Non-pigmented ciliary epithelial cell (primary cell): ENCODE measurements at places on chromosomes 4 and X.

GRCh38 chr4:64899563-64899962 is 490.3 kb upstream of the TECRL start:
- DNase-seq, result peak; percentile 5

- peak; percentile 50 for DNase-seq
Measured at GRCh38 chr4:86855572-86855971, 6.4 kb upstream of the SLC10A6 start.

GRCh38 chr4:26870576-26871262 is 10.1 kb downstream of the STIM2 start:
- DNase-seq, result no peak

DNA sequence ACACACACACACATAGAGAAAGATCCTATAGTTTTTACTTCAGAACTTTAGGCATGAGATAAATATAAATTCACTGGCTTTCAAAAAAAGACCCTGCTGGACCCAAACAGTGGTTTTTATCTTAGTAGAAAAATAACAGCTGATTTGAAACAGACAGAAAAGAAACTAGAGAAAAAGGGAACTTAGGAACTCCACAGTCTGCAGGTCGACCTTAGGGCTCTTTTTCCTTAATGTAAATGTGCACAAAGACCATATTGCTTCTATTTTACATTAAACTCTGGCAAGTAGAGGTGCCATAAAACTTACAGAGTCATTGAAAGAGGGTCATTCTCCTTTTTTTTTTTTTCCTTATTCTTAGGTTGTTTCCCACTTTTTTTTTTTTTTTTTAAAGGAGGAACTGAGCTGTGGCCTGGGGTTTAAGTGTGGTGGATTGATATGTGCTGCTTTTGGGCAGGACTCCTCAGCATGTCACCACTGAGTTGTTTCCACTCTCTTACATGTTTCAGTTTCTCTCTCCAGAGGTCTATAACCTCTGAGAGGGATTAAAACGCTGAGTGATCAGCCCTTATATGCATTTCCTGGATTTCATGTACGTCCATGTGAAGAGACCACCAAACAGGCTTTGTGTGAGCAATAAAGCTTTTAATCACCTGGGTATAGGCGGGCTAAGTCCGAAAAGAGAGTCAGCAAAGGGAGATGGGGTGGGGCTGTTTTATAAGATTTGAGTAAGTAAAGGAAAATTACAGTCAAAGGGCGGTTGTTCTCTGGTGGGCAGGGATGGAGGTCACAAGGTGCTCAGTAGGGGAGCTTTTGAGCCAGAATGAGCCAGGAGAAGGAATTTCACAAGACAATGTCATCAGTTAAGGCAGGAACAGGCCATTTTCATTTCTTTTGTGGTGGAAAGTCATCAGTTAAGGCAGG is 70.8 kb upstream of the PACRGL start:
- DNase-seq, result no peak

DNA sequence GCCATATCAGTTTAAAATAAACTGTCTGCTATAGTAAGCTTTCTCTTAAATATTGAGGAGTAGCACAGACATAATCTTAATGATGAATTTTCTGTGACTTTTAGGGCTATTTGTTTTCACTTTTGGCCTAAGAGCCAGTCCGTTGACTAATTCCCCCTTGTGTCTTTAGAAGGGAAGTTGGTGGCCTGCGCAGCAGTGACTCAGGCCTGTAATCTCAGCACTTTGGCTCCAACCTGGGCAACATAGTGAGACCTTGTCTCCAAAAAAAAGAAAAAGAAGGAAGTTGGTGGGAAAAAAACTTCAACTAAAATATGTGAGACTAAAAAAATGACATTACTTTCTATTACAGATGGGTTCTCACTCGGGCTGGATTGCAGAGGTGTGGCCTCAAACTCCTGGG is 3.4 kb downstream of the NCAPG start:
- DNase-seq, result no peak
